ENCODE measurements at places on chromosomes 4 and X. TPM values are rescaled to one million over a fixed set of nuclear protein-coding genes. Genes with fewer than 3 reads are reported as not detected.

- no peak for DNase-seq
Observed at GRCh38 chr4:170949084-170949483, 859.3 kb upstream of the AADAT start.

GRCh38 chr4:117515921-117516320 lies 430.5 kb upstream of the TRAM1L1 start:
- DNase-seq = no peak

DNA sequence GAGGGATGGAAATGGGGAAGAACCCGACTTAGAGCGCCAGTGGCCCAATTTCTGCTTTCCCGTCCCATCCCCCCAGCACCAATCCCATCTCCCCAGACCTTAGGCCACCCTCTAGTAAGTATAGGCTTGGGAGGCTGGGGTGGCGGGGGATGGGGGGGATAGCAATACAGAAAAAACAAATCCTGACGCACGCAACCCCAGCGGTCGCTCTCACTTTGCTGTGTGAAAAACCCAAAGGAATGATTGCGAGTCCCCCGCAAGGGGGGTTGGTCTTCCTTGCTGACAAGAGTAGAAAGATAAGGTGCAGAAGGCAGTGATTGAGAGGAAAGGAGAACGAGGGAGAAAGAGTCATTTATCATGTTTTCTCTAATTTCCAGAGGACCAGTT lies 863 bp downstream of the CPE start:
- DNase-seq = no peak

Gene EIF1AX
- 84.8 TPM for total RNA-seq

Gene MID1
- total RNA-seq = 0.11 TPM

Gene ATP1B4
- total RNA-seq = not detected

Gene RBMXL3
- not detected for total RNA-seq

DNA sequence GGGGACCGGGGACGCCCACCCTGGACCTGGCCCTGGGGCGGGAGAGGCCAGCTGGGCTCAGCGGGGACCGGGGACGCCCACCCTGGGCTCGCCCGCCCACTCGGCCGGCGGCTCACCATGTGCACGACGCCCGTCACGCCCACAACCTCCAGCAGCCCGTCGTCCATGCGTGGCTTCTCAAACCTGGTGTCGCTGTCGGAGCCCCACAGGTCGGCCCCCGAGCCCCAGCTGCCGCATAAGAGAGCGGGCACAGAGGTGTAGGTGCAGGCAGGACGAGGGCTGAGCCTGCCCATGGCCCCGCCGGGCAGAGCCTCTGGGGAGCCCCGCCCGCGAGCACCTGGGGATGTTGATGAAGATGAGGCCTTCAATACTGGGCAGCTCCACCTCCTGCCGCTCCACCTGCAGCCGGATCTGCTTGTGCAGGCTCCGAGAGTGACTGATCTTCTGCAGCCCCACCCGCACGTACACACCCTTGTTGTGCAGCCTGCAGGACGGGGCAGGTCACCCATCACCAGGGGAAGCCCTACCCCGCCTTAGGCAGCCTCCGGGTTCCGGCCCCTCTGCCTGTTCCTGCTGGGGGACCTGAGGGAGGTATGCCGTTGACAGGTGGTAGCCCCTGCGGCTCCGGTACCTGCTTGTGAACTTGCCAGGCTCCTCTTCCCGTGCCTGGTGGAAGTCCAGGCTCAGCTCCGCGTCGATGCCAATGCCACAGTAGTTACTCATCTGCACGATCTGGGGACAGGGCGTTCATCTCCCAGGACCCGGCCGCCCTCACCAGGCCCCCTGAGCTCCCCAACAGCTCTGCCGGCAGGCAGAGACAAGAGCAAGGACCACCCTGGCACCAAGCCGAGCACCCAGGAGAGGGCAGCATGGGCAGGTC lies 11.8 kb downstream of the DGKQ start:
- DNase-seq = no peak

DNA sequence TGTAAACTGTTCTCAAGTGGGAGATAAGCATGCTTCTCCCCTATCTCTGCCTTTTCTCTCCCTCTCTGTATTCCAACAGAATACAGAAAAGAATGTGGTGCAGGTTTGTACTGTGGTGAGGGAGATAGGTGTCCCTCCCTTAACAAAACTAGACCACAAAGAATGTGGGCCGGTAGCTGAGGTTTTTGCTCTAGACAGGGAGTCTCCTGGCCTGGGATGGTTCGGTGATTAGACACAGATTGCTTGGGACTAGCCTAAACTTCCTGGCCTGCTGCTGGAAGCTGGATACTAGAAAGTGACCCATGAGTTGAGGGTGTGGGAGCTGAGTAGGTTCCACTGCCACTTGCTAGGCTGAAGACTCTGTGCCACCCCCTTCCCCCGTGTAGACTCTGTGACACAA lies 143.0 kb downstream of the CXXC4 start:
- DNase-seq = no peak

Gene RBMX
- total RNA-seq = 265 TPM

Gene EREG
- total RNA-seq = not detected

DNA sequence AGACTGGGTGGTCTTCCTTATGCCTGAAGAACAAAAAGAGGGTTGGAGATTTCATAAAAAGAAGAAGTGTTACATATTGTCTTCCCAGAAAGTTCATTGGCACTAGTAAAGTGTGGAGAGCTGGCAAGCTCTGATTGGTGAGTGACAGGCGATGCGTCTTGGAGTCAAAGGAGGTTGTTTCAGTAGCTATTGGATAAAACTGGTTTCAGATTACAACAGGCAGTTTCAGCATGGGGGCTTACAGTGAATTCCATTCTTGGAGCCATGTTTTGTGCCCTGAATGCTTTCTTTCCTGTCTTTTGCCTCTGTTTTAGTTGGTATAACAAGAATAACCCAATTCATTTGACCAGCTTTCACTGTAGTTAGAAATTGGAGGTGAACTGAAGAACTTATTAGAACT lies 750.5 kb downstream of the ADGRL3 start:
- no peak for DNase-seq

Gene PNMA6A
- 0.10 TPM for total RNA-seq

GRCh38 chrX:68693481-68694434 lies 46.3 kb downstream of the STARD8 start:
- peak; percentile 20 for DNase-seq

Gene TCEAL6
- total RNA-seq = not detected

Gene BANK1
- total RNA-seq = 0.29 TPM

- peak; percentile 84 for DNase-seq
Observed at GRCh38 chrX:71618303-71618721, at the start of gene CXCR3. Gene CXCR3, minus strand, starts transcription at chrX:71618511. Its CDS starts 62 bp downstream, at chrX:71618449.
